ENCODE measurements at places on chromosomes 2 and 18.
A peak's percentile ranks its signal among the peaks of the same experiment; 100 is the strongest.

DNA sequence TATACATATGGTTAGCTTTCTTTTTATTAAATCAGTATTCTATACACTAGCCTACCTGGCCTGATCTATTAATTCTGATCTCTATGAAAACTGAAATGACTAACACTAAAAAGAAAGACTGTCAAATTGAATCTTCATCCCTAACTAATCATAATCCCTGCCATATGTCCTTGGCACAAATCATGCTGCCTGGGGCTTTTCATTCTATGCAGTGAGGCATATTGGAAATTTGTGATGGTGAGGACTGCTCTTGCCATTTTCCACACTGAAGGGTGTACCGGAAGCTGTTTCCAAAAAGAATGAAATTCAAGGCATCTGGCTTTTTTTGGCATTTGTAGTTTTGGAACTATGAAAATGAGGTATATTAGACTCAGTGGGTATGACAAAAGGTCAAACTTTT lies 39.7 kb downstream of the RAPGEF4 start:
- no peak for DNase-seq

- DNase-seq = no peak
Measured at GRCh38 chr2:148651972-148652371, 7.4 kb downstream of the EPC2 start.

- no peak for DNase-seq
Measured at GRCh38 chr2:137231628-137232027, 466.3 kb downstream of the THSD7B start.

DNA sequence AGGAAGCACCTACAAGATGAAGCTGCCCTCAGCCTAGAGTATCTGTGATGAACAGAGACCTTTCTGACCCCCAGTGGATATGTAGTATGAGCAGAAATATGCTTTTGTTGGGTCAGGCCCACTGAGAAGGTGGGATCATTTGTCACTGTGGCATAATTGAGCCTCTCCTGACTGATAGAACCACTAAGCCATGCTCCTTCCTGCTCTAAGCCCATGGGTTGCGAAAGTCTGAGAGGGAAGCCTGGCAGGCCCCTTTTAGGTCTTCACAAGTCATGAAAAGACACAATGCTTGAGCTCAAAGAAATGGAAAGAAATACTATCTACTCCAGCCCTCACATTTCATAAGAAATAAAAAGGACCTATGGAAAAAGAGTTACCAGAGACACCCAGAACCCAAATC lies 127.7 kb downstream of the TNS1 start:
- DNase-seq = no peak

DNA sequence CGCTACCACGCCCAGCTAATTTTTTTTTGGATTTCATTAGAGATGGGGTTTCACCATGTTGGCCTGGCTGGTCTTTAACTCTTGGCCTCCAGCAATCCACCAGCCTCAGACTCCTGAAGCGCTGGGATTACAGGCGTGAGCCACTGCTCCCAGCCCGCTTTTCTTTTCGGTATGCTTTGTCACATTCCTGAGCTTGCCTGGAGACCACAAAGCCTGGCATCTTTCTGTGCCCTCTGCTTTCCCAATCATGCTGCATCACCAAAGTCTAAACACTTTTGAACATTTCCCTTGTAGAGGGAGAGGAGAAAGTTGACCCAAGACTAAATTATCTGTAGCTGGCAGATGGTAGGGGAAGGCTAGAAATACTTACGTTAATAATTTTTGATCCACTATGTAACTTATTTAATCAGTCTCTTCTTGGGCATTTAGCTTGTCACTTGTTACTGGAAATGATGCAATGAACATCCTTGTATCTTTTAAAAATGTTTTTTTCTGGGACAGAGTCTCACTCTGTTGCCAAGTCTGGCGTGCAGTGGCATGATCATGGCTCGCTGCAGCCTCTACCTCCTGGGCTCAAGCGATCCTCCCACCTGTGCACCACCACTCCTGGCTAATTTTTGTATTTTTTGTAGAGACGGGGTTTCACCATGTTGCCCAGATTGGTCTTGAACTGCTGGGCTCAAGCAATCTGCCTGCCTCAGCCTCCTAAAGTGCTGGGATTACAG lies 2.7 kb upstream of the NPC1 start:
- DNase-seq = no peak

DNA sequence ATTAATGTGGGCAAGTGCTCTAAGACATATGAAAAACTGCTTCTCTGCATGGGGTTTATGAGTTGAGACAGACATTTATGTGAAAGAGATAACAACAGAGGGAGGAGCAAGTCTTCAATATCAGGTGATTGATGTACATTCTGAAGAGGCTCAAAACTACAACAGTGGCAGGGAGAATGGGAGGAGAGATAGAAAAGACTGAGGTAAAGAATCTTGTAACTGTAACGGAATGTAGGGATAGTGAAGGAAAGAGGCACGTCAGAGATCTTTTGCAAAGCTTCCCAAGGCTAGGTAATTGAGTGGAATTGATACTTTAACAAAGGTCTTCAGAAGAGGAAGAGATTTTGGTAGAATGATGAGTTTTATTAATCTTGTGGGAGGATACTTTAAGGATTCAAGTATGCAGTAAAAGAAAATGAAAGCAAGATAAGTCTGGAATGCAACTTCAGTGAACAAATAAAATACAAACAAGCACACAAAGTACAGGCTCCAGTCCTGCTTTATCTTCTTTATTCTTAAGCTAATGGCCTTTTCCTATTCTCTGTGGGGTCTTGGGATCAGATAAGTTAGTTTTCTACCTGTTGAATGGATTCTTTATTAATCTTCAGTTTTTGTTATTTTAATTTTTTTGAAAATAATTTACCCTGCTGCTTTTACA lies 15.0 kb downstream of the SMAD4 start:
- no peak for DNase-seq

DNA sequence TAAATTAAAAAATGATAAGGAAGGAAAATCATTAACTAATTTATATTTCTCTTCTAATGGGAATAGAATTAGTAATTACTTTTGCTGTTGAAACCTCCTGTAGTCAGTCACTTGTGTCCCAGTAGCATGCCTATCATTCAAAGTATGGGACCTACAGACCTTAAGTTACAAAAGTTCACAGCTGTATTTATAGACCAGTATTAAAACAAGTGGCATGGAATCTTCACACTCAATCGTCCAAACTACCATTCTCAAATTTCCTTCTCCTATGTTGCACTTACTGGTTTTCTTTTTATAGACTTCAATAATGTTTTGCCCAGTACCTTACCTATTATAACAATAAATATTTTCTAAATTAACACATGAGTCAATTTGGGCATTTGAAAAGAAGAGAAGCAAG lies 639.9 kb downstream of the ERBB4 start:
- DNase-seq = no peak

DNA sequence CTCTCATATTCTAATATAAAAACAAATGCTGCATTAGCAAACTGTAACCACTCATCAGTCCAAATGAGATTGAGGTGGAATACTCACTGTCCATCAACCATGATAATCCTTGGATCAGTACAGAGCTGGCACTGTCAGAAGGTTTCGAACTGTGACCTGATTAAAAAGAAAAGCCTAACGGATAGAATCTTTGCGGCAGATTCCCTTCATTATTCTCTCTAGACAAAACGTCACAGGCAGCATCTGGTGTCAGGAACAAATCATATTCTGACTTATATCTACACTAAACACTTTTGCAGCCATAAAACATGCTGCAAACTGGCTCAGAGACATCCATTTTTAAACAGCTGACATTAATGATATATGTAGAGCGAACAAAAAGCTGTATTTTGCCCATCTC lies 677.7 kb upstream of the NXPH2 start:
- DNase-seq = no peak

GRCh38 chr2:3648652-3649177 lies 9.3 kb upstream of the ALLC start:
- DNase-seq = no peak

GRCh38 chr2:69589973-69590652 lies 53.4 kb downstream of the AAK1 start:
- no peak for DNase-seq

DNA sequence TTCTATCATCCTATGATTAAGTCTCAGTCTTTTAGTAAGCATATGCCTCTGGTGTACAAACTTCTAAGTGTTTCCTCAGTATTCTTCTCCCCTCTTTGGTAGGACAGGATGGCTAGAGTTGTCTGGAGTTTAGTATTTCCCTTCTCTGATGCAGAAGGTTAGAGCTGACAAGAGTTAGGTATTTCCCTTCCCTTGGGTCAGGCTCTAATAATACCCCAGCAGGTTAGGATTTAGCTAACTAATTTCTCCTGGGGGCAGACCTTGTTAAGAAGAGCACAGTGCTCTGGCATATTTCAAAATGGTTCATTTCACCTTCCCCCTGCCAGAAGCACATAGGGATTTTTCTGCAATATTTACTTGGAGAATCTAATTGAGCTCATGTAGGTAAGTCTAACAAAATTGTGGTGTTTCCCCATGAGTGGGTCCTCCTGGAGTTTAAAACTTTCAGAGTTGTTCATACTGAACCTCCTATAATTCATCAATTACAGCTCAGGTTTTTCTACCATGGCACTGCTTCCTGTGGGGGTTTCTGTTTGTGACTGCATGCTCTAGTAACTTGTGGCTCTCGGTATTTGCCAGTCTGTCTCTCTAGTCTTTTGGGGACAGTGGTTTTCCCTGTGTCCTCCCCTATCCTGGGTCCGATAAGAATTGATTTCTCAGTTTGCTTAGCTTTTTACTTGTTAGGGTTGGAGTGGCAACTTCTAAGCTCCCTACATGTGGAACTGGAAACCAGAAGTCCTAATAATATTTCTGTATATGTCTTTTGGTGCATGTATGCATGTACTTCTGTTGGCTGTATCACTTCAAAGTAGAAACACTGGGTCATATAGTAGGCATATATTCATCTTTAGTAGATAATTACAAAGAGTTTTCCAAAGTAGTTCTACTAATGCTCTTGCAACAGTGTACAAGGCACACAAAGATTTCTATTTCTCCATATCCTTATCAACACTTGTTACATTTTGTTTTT lies 77.7 kb downstream of the GDF7 start:
- DNase-seq = no peak

DNA sequence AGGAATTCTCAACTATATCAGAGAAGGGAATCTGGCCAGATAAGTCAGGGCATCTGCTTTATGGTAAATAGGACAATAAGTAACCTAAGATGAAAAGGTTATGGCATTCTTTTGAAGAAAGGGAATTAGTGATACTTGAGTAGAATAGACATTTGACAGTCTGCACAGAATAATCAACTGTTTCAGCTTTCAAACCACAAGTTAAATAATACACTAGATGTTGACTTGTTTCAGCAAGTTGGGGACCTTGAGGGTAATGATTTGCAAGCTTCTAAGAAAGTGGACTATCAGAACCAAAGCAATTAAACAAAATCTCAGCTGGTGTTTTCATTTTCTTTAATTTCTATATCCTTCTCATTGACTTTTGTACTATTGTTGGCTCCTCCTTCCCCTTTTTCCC lies 54.5 kb downstream of the SLC39A10 start:
- DNase-seq = no peak

GRCh38 chr2:71078624-71079023 lies 10.2 kb downstream of the NAGK start:
- DNase-seq = no peak

- no peak for DNase-seq
Measured at GRCh38 chr2:27145682-27146081, 3.1 kb upstream of the TCF23 start.

GRCh38 chr2:149586063-149586462 lies 1.5 kb downstream of the MMADHC start:
- no peak for DNase-seq

- no peak for DNase-seq
Measured at GRCh38 chr2:97931118-97931857, 64.5 kb downstream of the TMEM131 start.

DNA sequence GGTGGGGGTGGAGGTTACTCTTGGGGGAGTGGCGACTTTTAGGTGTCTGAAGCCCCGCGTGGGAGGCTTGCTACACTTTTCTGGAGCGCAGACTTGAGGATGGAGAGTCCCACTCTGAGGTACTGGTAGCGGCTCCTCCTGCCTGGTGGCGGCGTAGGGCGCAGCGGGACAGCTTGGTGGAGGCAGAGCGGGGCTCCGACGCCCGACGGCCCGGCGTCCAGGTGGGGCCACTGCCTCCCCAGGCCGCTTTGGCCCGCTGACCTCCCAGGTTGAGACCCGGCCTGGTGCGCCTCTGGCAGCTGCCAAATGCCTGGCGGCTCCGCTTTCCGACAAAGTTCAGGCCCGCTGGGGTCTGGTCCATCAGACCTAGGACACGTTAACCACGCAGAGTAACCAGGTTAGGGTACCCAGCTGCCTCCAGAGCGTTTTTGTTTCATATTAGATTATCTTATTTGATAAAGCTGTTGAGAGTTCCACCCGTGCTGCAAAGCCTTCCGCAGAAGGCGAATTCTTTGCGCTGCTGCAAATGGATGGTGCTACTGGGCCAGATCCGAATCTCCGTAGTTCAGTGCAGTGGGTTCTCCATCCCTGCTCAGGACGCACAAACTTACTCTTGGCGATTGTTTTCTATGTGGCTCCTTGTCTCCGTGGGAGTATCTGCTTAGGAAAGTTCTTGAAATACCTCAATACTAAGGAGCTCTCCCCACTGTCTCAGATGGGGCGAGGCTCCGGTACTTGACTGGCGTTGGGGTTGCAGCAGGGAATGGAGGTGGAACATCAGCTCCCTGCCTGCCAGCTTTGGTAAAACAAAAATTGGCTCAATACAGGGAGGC lies 405.9 kb downstream of the XIRP2 start:
- peak; percentile 43 for DNase-seq

DNA sequence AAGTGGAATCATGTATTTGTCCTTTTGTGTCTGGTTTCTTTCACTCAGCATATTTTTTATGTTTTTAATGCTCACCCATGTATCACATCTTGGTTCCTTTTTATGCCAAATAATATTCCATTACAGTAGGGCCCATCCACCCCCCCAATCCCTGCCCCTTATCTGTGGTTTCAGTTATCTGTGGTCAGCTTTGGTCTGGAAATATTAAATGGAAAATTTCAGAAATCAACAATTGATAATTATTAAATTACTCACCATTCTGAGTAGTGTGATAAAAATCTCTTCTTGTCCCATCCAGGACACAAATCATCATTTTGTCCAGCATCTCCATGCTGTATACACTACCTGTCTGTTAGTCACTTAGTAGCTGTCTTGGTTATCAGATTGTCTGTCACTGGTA lies 66.7 kb downstream of the BIRC6 start:
- no peak for DNase-seq

- DNase-seq = no peak
Measured at GRCh38 chr18:3027370-3027891, 14.5 kb upstream of the LPIN2 start.

Data from HuH-7 (cell line).